ENCODE measurements at places on chromosomes 12 and 14.

DNA sequence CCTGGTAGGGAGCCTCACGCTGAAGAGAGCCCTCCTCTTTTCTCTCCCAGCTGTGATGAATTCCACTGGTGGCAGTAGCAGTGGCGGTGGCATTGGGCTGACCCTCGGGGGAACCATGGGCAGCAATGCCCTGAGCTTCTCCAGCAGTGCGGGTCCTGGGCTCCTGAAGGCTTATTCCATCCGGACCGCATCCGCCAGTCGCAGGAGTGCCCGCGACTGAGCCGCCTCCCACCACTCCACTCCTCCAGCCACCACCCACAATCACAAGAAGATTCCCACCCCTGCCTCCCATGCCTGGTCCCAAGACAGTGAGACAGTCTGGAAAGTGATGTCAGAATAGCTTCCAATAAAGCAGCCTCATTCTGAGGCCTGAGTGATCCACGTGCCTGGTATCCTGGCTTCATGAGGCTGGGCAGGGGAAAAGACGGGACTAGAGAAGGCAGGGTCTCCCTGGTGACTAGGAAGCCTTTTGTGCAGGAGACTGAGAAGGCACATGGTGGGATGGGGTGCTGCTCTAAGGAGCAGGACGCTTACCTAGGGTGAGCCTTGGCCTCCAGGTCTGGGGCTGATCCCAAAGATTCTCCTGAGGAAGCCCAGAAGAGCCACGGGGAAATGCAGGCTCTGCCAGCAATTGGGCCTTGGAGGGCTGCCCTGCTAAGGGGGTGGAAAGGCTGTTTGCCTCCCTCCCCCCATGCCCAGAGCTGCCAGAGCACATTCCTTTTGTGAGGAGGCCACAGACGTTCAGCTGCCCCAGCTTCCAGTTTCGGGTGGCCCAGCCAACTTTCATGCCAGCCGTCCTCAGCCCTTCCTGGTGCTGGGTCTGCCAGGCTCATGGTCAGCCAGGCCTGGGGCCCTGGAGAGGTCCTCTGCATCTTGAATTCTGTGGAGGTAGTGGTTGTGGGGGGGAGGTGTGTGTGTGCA is 15.8 kb downstream of the KRT7 start:
- no peak for DNase-seq

GRCh38 chr12:123142518-123142840 is 8.4 kb downstream of the PITPNM2 start:
- no peak for DNase-seq

GRCh38 chr12:119011231-119011630 is 29.9 kb downstream of the SRRM4 start:
- no peak for DNase-seq

DNA sequence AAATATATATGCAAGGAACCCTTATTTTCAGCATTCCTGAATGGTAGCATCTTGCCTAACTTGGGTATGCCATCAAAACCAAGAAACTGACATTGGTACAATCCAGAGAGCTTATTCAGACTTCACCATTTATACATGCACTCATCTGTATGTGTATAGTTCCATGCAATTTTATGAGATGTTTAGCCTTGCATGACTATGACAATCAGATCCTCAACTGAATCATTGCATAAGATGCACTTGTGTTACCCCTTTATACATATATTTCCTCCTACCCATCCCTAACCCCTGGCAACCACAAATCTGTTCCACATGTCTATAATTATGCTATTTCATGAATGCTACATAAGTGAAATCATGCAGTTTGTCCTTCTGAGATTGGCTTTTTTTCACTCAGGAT is 37.0 kb upstream of the PPFIBP1 start:
- no peak for DNase-seq

DNA sequence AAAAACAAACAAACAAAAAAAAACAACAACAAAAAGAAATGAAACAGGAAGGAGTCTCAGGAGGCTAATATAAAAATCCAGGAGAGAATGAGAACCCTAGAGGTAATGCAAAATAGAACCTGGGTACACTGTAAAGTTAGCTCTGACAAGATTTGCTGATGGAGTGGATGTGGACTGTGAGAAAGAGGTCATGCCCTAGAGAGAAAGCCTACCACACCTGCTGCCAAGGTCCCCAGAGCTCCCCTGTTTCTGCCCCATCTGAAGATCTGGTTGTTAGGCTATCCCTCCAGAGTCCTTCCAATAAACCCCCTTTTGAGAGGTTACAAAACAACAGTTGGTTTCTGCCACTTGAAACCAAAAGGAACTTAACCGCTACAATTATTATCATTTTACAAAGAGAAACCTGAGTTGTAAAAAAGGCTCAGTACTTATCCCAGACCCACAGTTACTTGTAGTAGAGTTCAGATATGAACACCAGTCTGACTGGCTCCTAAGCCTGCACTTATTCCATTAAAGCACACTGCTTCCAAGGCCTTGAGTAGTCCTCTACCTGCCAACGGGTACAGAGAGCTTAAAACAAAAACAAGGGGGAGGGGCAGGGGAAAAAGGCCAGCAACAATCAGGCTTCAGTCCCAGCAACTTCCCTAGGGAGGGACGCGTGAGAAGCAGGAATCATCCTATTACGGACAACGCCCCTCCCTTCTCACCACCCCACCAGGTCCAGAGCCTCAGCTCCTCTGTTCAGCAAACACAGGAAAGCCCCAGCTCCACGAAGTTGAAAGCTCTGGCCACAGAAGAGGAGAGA is 27.7 kb downstream of the PPP1R13B start:
- DNase-seq = peak; percentile 30
